Activated CD4-positive, alpha-beta T cell treated with anti-CD3 and anti-CD28 coated beads for 4 hours (primary cell): ENCODE measurements at places on chromosomes 7 and 10.

GRCh38 chr7:94655126-94655847 lies 646 bp downstream of the SGCE start:
- DNase-seq = no peak

- peak; percentile 30 for DNase-seq
These were observed 11.1 kb downstream of the CALY start for GRCh38 chr10:133325440-133326222.

- no peak for DNase-seq
These were observed 158.2 kb downstream of the ADARB2 start for GRCh38 chr10:1579141-1579491.

DNA sequence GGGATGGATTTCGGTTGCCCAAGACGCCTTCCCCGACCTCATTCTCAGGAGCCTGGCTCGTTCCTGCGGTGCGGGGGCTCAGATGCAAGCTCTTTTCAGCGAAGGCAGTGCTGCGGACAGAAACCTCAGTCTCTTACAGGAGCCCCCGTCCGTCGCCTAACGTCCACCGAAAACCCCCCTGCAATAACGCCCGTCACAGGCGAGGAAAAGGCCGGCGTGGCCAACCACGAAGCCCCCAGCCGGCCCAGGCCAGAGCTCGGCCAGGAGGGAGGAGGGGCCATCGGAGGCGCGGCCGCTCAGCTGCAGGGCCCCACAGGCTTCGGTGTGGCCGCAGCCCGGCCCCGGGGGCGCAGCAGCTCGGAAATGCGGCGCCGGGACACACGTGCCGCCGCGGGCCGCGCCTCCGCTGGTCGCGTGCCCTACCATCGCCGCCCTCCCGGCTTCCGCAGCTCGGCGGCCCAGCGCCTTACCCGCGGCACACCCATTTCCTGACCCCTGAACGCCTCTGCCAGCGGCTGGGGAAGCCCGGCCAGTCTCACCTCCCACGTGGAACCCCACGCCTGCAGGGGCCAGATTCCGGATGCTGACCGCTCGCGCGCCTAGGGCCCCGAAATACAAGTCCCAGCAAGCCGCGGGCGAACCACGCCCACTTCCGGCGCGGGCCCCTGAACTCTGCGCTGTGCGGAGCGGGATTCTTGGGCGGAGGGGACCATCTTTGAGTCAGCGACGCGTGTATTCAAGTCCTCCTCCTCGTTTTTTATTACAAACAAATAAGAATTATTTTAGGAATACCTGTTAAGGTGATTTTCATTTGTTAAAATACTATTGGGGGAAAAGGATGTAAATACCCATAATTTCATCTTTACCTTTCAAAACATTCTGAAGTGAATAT lies at the start of gene ZNF239:
ZNF239 (minus strand) TSS at position 616 of the 892 bp plus-strand sequence. CDS start 16,537 bp downstream, outside the sequence.
- peak; percentile 82 for DNase-seq

DNA sequence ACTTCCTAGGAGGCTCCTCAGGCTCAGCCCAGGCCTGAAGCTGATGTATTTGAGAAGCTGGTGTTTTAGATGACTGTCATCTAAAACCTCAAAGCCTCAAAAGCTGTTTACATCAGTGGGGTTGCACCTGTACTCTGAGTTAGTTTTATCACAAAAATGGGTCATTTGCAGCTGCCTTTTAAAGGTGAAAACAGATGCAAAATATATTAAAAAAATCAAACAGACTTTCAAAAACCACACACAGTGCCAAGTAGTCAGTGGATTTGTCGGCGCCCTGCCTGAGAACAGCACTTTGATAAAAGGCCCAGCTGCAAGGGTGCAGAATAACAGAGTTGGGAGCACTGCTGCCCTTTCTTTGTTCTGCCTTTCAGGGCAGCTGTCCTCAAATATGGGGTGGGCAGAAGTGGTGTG lies 103.0 kb downstream of the VOPP1 start:
- DNase-seq = peak; percentile 14

DNA sequence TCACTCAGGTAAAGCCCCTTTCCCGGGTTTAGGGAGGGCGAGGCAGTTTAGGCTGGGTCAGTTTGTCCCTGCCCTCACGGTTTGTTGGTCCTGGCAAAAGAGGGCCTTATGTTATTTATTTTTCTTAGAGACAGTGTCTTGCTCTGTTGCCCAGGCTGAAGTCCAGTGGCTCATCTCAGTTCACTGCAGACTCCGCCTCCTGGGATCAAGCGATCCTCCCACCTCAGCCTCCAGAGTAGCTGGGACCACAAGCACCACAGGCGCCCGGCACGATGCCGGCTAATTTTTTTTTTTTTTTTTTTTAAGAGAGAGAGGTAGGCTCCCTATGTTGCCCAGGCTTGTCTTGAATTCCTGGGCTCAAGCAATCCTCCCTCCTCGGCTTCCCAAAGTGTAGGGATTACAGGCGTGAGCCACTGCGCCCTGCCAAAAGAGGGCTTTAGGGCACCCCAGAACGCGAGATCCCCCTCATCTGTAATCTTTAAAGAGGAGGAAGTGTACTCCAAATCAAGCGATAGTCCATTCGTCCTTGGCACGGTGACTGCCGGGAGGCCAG lies 626 bp upstream of the BMS1 start:
- DNase-seq = no peak

DNA sequence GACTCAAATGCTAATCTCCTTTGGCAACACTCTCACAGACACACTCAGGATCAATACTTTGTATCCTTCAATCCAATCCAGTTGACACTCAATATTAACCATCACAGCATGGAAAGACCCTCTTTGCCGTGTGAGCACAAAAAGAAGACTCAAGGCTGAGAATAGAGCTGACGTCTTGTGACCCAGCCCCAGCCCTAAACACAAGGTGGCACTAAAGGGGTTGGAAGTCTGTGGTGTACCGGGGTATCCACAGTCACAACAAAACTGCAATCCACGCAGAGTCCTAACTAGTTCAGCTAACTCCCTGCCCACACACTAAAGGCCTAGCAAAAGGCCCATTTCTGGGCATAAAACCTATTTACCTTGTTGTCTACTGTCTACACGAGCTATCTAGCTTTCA lies 200.1 kb downstream of the ACTR3B start:
- DNase-seq = no peak

GRCh38 chr10:108422286-108422685 lies 1257.8 kb upstream of the SORCS1 start:
- no peak for DNase-seq
